Osteocyte (in vitro differentiated cells): ENCODE measurements at places on chromosomes 7 and 10. TPM values are rescaled to one million over a fixed set of nuclear protein-coding genes. Genes with fewer than 3 reads are reported as not detected.

CSGALNACT2 gene
- total RNA-seq: 36.6 and 38.7 TPM in 2 replicates

GRCh38 chr7:42106562-42106961 lies 130.4 kb downstream of the GLI3 start:
- no peak overlapping the region for H3K4me3 ChIP-seq
- no peak overlapping the region for H3K27ac ChIP-seq
- H3K36me3 ChIP-seq: peaks cover 24% of the 10 kb centered on the region
- H3K27me3 ChIP-seq: no peaks in the 10 kb centered on the region

LARP4B gene
- 79.6 and 80.9 TPM in 2 replicates for total RNA-seq

DNA sequence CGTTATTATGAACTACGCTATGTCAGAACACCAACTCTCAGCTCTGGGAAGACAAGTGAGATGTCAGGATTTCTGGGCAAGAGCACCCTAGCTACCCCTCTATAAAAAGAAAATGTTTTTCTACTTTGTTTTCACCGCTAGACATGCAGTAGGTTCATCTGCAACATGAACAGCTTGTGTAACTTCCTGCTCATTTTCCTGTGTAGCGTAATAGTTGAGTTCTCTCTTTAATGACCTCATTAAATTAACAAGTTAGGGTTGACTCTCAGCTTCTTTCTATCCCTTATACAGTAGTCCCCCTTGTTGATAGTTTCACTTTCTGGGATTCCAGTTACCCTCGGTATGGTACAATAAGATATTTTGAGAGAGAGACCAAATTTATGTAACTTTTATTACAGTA lies 329.4 kb upstream of the ZNF32 start:
- H3K27ac ChIP-seq: no peak overlapping the region
- no peaks in the 10 kb centered on the region for H3K36me3 ChIP-seq
- no peak for DNase-seq
- no peaks in the 10 kb centered on the region for H3K4me1 ChIP-seq
- no peak overlapping the region for H3K4me3 ChIP-seq

RNF32 gene
- 1.7 and 1.8 TPM in 2 replicates for total RNA-seq

GRCh38 chr10:47348138-47348651 lies at the start of gene RBP3:
Gene RBP3 (plus strand): TSS chr10:47348363. CDS start chr10:47348485, 122 bp downstream.
- H3K36me3 ChIP-seq: no peaks in the 10 kb centered on the region
- no peak within 1 kb of the TSS for H3K4me3 ChIP-seq
- peaks cover 26% of the 10 kb centered on the region for H3K27me3 ChIP-seq
- DNase-seq: no peak
- no peak within 1 kb of the TSS for H3K27ac ChIP-seq

- peak overlapping the region; percentile 80 for H3K27ac ChIP-seq
- no peak for DNase-seq
- H3K4me1 ChIP-seq: peaks cover 31% of the 10 kb centered on the region
- peak overlapping the region; percentile 38 for H3K4me3 ChIP-seq
- H3K36me3 ChIP-seq: peaks cover 1% of the 10 kb centered on the region
- no peaks in the 10 kb centered on the region for H3K27me3 ChIP-seq
Measured at GRCh38 chr7:23533238-23533604, 1.4 kb upstream of the TRA2A start.

GRCh38 chr10:86523348-86523747 lies 1.8 kb upstream of the WAPL start:
- no peaks in the 10 kb centered on the region for H3K27me3 ChIP-seq
- no peak overlapping the region for H3K27ac ChIP-seq
- peaks cover 42% of the 10 kb centered on the region for H3K4me1 ChIP-seq
- no peaks in the 10 kb centered on the region for H3K36me3 ChIP-seq

ZNF467 gene
- 3.4 and 4.4 TPM in 2 replicates for total RNA-seq

TFPI2 gene
- total RNA-seq: 58.7 and 61.3 TPM in 2 replicates

DNA sequence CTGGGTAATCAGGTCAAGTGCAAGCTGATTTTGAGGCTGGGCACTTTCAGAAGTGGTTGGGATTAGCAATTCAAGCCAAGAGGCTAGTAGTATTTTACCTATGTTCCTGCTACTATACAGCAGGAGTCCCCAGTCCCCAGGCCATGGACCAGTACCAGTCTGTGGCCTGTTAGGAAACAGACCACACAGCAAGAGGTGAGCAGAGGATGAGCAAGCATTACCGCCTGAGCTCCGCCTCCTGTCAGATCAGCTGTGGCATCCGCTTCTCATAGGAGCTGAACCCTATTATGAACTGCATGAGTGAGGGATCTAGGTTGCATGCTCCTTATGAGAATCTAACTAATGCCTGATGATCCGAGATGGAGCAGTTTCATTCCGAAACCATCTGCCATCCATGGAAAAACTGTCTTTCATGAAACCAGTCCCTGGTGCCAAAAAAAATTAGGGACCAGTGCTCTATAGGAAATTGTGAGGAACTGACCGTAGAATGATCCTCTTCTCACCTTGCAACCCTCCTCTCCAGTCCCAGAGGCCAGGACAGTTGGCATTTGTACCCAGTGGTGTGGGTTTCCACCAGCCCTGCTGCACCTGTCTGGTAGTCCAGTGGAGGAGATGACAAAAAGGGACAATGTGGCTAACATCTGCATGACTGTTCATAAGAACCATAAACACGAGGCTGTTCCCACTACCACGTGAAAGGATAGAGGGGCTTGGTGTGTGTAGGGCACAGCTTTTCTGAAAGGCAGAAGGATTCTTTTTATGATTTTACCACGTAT lies 172.5 kb downstream of the KIAA1217 start:
- H3K36me3 ChIP-seq: no peaks in the 10 kb centered on the region
- peaks cover 15% of the 10 kb centered on the region for H3K27me3 ChIP-seq
- peaks cover 22% of the 10 kb centered on the region for H3K4me1 ChIP-seq

ZDHHC16 gene
- 46.9 and 50.9 TPM in 2 replicates for total RNA-seq

ARMH3 gene
- total RNA-seq: 27.8 and 28.8 TPM in 2 replicates

DNA sequence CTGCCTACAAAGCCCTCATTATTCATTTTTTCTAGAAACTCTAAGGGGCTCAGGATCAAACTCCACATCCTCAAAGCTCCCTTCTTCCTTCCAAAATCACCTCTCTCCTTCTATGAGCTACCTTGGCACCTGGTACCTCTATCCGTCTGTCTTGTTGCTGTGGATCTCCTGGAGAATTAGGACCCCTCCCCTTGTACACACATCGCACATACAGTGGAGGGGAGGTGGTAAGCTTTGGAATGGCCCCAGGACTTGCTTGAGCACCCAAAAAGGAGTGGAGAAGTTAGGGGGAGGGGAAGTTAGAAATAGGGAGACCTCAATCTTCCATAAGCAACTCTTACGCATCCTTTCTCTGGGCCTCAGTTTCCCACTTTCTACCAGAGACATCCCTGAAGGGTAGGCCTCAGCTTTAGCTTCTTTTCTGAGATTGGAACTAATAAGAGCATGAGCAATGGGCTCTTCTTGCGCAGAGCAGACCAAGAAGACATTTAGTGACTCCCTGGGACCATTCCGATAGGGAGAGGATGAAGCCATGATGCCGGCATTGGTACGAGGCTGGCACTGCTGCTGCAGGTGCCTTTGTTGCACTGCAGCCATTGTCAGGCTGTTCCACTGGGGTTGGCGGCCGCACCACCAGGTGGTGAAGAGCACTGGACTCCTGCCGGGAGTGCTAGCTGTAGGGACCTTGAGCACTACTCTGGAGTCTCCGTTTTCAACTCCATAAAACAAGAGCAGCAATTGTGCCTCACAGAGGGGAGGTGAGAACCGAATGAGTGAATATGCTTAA lies 4.5 kb downstream of the CYP26C1 start:
- peaks cover 20% of the 10 kb centered on the region for H3K4me1 ChIP-seq
- no peak for DNase-seq
- no peaks in the 10 kb centered on the region for H3K36me3 ChIP-seq
- no peak overlapping the region for H3K27ac ChIP-seq
- H3K4me3 ChIP-seq: peak overlapping the region; percentile 56
- H3K27me3 ChIP-seq: peaks cover 57% of the 10 kb centered on the region

DNA sequence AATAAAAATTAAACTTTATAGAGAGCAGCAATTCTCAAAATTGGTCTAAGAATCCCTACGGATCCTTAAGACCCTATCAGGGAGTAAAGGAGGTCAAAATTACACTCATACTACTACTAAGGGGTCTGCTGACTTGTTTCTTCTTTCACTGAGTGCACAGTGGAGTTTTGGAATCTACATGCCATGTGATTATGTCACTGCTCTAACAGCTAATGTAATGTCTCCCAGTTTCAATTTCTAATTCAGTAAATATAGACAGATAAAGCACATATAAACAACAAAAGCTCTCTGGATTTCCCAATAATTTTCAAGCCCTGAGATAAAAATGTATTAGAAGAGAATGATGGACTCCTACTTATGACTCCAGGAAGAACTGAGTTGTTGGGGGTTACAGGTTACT lies 74.6 kb downstream of the WAPL start:
- no peak for DNase-seq
- no peaks in the 10 kb centered on the region for H3K27me3 ChIP-seq
- no peak overlapping the region for H3K4me3 ChIP-seq
- peaks cover 6% of the 10 kb centered on the region for H3K4me1 ChIP-seq

DNA sequence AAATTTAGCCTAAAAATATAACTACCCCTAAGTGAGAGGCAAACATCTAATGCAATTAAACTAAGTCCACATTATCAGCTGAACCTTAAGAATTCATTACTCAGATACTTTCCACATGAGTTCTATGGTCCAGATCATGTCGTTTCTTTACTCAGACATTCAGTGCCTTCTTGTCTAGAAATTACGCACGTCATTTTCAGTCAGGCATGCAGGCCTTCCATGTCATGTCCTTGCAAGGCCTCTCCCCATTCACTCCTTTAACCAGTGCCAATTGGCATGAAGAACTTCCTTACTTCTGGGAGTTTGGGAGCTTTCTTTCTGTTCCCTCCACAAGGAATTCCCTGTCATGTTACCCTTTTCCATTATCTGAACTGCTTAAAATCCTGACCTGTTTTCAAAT lies 118.8 kb downstream of the NRP1 start:
- H3K27ac ChIP-seq: peak overlapping the region; percentile 86
- peaks cover 53% of the 10 kb centered on the region for H3K36me3 ChIP-seq
- peaks cover 69% of the 10 kb centered on the region for H3K4me1 ChIP-seq
- no peak for DNase-seq
- no peak overlapping the region for H3K4me3 ChIP-seq

DNA sequence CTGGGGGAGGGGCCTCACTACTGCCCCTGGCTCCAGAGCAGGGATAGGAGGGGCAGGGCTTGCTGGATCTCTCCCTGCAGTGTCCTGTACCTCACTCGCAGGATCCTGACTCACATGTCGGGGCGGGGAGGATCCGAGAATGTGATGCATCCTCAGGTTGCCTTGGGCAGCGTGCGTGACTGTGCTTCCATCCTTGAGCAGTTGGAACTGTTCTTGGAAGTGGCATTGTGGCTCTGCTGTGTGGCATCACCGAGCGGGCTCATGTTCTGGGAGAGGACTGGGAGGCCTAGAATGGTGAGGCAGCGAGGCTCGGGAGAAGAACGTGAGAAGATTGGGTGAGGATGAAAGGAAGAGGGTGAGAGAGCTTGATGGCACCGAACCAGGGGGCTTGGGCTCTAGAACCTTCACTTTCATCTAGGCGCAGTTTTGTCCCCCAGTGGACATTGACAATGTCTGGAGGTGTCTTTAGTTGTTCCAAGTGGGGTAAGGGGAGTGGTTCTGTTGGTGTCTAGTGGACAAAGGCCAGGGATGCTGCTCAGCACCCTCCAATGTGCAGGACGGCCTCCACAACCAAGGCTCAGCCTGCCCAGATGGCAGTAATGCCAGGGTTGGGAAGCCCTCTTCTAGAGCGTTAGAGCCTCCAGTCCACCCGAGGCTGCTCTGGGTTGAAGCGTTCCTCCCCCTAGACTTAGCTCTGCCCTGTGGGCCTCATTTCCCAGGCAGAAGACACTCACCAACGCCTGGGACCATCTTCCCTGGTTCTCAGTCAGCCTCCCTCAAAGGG lies 8.4 kb downstream of the RARRES2 start:
- H3K4me1 ChIP-seq: no peaks in the 10 kb centered on the region
- no peak overlapping the region for H3K4me3 ChIP-seq
- no peaks in the 10 kb centered on the region for H3K27me3 ChIP-seq
- H3K27ac ChIP-seq: no peak overlapping the region
- no peaks in the 10 kb centered on the region for H3K36me3 ChIP-seq

ASIC3 gene
- total RNA-seq: 3.6 and 5.8 TPM in 2 replicates

ASB10 gene
- not detected in 2 replicates for total RNA-seq

- H3K27me3 ChIP-seq: peaks cover 2% of the 10 kb centered on the region
- DNase-seq: no peak
- no peak overlapping the region for H3K4me3 ChIP-seq
Measured at GRCh38 chr10:79023240-79024162, 45.3 kb upstream of the ZMIZ1 start.

AKR1C4 gene
- not detected in 2 replicates for total RNA-seq

DNA sequence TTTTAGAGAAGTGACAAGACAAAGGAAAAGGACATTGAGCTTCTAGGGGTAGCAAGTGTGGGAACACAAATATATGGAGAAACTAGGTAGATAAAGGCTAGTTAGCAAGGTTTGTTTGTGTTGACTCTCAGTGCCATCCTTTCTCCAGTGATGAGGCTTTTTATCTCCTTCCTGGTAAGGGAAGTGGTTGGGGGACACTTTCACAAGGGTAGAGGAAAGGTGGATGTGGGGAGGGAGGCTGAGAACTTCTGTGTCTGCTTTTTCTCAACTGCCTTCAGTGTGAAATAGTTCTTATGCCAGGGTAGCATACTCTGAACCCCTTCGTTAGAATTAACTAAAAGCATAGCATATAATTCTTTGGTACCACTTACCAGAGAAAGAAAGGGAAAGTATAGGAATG lies 93.0 kb upstream of the STRIP2 start:
- peaks cover 14% of the 10 kb centered on the region for H3K4me1 ChIP-seq
- no peaks in the 10 kb centered on the region for H3K27me3 ChIP-seq
- DNase-seq: no peak
- H3K36me3 ChIP-seq: no peaks in the 10 kb centered on the region

DNA sequence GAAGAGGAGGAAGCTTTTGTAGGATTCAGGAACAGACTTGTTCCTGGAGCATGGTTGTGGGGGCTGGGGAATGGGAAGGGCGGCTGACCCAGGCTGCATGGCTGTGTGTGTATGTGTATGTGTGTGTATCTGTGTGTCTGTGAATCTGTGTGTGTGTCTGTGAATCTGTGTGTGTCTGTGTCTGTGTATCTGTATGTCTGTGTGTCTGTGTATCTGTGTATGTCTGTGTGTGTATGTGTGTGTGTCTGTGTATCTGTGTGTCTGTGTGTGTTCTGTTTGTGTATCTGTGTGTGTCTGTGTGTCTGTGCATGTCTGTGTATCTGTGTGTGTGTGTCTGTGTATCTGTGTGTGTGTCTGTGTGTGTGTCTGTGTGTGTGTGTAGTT lies 6.6 kb upstream of the STX1A start:
- no peak for DNase-seq
- no peak overlapping the region for H3K27ac ChIP-seq
- no peak overlapping the region for H3K4me3 ChIP-seq
- peaks cover 2% of the 10 kb centered on the region for H3K27me3 ChIP-seq

ASZ1 gene
- total RNA-seq: not detected in 2 replicates

DNA sequence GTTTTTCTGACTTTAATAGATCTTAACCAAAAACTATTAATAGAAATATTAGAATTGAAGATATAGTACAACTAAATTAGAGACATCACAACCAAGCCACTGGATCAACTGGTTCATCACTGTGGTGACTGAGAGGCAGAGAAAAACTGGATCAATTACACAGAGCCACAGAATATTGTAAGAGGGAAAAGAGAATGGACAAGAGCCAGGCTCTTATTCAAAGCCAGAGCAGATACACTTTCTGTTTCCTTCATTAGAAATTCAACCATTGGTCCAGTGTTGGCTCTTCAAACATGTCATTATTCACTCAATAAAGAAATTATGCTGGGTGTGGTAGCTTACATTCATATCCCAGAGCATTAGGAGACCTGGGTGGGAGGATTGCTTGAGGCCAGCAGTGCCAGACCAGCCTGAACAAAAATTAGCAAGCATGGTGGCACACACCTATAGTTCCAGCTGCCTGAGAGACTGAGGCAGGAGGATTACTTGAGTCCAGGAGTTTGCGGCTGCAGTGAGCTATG lies 295.1 kb downstream of the NEBL start:
- DNase-seq: no peak
- no peaks in the 10 kb centered on the region for H3K27me3 ChIP-seq
- H3K27ac ChIP-seq: no peak overlapping the region
- peaks cover 22% of the 10 kb centered on the region for H3K4me1 ChIP-seq
